ENCODE measurements at places on chromosomes 6 and 20.

GRCh38 chr6:24481449-24481848 is 7.9 kb downstream of the GPLD1 start:
- DNase-seq: no peak

DNA sequence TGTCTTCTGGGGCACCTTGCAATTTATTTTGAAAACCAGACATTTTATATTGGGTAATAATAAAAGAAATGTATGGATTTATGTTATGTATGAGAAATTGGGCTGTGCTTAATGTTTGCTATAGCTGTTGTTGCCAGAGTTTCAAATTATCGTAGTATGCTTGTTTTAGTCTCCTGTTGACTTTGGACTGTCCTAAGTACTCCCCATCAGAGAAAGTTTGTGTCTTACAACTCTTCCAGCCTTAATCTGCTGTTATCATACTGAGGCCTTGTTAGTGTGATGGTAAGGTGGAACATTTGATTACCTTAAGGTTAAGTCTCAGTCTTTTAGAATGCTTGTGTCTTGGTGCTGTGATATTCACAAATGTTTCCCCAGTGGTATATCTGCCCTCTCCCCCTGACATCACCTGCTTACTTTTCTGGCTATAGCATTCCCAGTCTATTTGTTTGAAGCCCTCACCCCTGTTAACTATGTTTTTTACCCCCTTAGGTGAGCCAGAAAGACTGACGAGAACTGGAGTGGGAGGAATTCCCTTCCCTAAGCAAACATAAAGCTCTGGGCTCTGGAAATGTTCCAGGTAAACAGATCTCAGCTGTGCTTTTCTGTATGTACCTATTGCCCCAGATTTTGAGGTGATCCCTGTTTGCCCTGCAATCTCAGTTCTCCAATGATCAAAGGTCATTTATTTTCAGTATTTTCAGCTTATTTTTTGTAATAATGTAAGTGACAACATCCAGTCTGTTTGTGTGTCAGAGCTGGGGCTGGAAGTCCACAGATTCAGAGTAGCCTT is 581.1 kb upstream of the CITED2 start:
- no peak for DNase-seq

DNA sequence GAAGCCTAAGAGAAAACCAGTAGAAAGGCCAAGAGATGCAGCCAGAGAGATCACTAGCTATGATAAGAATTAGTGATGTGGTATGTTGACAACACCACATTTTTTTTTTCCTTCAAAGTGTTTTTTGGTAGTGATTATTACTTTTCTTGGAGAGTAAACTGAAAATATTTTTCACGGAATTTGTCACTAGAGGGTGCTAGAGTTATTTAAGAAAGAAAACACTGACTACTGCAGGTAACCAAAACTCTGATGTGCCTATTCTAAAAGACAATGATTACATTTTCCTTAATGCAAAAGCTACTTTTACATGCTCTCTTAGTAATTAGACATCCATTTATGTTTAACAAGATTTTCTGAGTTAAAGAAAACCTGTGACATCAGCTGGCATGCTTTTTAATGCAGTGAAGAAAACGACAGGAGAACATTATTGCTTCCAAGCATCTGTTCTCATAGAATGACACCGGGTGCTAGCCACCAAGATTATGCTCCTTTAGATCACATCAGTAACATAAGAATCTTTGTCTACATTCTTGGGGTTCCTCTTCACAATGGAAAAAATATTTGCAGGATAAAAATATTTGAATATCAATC is 28.8 kb downstream of the RWDD2A start:
- no peak for DNase-seq

GRCh38 chr6:81515562-81516453 is 236.7 kb downstream of the TENT5A start:
- DNase-seq: no peak

Measured in endodermal cell (in vitro differentiated cells).